ENCODE measurements at places on chromosomes 2 and 18.

DNA sequence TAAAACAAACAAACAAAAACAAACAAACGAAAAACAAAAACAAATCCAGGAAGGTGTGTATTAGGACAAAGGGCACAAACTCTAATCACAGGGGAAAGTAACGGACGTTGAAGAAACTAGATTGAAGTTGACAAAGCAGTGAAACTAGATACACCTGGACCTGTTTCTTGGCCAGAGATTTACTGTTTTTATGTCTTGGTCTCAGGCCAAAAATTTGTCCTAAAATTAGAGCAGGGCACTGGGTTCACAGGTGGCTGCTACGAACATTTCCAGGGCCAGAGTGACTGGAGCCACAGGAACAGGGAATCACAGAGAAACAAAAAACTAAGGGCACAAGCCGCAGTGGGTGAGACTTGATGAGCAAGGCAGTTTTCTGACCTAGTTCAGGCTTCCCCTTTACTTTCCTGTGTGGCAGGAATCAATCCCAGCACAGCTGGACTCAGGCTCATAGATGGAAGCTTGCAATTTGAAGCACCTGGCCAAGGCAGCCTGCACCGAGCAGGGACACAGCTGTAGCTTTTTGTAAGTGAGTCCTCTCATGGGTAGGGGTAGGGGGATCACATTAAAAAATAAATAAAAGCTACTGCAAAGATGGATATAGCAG lies 329.4 kb downstream of the DLGAP1 start:
- no peak for DNase-seq

GRCh38 chr2:146893500-146894041 lies 951.3 kb upstream of the ACVR2A start:
- DNase-seq: no peak

DNA sequence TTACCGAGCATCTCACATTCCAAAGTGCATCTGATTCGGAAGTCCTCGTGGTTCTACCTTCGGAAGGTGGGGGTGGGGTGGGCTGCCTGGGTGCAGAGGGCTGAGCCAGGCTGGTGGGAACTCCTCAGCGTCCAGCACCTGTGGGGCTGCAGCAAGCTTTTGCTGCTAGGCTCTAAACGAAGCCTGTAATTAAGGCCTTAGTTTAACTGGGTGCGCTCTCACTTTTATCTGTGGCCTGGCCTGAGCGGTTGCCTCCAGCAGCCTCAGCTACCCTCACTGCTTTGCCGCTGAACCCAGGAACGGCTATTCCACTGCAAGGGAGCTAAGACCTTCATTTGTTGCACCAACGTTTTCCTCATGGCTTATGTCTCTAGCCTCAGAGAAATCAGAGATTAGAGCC lies 48.4 kb downstream of the TMEM17 start:
- no peak for DNase-seq

GRCh38 chr18:52000435-52000834 lies 339.6 kb upstream of the DCC start:
- DNase-seq: no peak

Data from NCI-H1436 (cell line).